Iris pigment epithelial cell (primary cell): ENCODE measurements at places on chromosomes 16 and 17.

DNA sequence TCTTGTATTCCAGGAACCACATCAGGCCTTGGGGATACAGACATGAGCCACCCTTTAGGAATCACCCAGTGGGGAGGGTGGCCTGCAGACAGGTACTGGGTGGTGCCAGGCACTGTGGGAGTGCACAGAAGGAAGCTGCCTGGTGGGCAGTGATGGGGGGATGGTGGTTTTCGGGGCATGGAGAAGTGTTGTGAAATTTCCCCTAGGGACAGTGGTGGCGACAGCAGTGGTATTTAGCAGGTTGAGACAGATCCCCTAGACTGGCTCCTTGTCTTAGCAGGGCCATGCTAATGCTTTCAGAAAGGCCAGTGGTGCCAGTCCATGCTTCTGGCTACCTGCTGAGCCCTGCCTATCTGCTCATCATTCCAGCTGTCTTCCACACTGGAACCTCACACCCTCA lies 129.6 kb downstream of the SPACA3 start:
- no peak for DNase-seq

DNA sequence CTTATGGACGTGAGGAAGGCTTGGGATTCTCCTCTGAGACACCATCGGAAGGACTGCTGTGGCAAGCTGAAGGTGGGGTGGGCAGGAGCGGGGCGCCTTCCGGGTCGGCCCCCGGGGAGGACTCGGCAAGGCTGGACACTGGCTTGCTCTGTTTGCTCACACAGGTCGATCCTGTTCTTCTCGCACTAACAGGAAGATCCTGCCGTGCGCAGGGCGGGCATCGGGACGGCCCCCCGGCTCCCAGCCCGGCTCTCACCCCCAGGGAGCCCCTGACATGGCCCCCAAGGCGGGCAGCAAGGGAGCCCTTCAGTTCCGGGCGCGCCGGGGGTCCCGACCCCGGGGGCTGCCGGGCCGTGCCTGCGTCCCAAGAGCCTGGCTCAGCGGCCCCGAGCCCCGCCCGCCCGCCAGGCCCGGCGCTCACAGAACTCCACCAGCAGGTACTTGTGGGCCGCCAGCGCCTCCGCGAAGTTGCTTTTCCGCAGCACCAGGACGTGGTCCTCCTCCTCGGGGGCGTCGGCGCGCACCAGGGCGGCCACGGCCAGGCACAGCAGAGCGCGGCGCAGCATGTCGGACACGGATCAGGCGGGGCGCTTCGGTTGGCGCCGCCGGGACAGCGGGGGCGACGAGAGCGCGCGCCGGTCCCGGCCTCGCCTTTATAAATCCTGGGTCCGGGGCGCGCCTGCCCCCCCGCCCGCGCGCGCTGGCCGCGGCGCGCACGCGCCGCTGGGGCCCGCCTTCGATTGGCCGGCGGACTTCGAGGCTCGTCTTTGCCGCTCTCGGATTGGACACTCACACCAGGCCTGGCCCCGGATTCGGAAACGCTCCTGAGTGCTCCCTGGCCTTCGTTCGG lies at the start of gene P4HB:
Gene P4HB (minus strand): TSS at position 630 of the 850 bp plus-strand sequence. CDS start 64 bp downstream, at position 566.
- DNase-seq, result peak; percentile 17

GRCh38 chr16:21526923-21527807 lies 72.2 kb upstream of the METTL9 start:
- no peak for DNase-seq

GRCh38 chr17:75601057-75601987 lies 13.7 kb downstream of the MYO15B start:
- peak; percentile 17 for DNase-seq

GRCh38 chr17:65121368-65121767 lies 15.8 kb upstream of the RGS9 start:
- DNase-seq, result no peak

DNA sequence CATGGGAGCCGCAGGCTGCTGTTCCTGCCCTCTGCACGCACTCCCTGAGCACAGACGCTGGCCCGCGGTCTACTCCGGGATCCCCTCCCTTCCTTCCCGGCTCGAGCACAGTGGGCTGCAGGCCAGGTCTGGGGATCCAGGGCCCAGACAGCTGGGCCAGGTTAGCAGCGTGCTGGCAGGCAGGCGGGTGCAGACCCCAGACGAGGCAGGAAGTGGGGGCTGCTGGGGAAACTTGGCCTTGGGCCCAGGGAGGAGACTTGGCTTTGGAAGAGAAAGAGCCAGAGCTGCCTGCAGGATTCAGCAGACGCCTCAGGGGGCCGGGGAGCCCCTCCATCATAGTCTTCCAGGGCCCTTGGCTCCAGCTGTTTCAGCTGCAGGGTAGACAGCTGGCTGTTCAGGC lies 30.2 kb upstream of the ABCC3 start:
- peak; percentile 26 for DNase-seq

GRCh38 chr16:27641260-27641659 lies 91.3 kb downstream of the KATNIP start:
- no peak for DNase-seq

DNA sequence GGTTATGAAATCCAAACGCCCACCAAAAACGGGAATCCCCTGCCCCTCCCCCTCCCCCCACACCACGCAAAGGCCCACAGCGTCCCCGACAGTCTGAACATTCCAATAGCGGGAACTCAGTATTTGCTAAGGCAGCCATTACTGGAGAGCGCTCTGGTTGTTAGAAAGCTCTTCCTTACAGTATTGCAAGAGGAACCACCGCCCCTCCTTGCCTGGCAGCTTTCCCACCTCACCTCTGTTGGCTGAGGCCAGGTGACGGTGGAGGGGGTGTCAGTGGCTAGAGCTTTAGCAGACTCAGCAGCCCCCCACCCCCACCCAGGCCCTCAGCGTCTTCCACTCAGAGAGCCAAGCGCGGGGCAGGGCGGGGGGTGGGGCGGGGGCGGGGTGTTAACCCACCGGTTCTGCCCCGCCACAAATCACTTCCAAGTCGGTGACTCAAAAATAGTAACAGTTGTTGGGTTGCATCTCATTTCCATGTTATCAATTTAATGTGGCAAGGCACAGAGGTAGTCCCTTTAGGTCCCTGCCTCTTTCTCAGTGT lies 2.2 kb upstream of the PLEKHH3 start:
- DNase-seq, result peak; percentile 59

GRCh38 chr17:10821054-10821453 lies 16.8 kb downstream of the PIRT start:
- no peak for DNase-seq

- no peak for DNase-seq
These were observed 111.7 kb upstream of the MAF start for GRCh38 chr16:79712276-79712675.

DNA sequence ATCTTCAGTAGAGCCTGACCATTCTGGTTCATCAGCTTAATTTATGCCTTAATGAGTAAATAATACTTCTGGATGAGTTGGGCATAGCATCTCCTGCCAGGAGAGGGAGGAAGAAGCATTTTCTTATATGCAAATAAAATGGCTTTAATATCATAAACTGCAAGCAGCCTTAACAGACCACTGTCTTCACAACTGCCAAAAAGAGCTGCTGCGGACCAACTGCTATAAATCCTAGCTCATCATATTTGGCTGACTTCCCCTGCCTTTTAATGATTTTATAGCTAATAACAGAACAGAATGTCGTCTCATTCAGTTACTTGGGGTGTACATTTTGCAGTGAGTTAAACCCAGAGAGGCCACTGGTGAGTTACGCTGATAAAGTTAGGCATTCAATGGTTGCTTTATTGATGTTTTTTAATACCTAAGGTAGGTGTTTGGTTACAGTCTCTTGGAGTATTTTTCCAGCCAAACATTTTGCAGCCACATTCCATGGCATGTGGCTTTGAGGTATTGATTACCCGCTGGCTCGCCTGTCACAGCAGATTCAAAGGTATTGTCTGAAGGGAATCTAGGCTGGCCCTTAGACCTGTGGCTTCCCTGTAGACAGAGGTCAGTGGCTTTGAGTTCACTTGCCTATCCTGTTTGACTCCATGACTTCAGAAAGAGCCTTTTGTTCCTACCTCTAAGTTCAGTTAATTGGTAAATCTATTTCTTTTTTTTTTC lies 16.4 kb downstream of the FAM20A start:
- no peak for DNase-seq

GRCh38 chr16:1997494-1998359 lies 8.0 kb downstream of the SYNGR3 start:
- DNase-seq, result peak; percentile 78

- DNase-seq, result no peak
These were observed 253.6 kb downstream of the C16orf95 start for GRCh38 chr16:87063543-87063942.

- no peak for DNase-seq
These were observed 38.9 kb upstream of the CSNK2A2 start for GRCh38 chr16:58236831-58237230.

- peak; percentile 88 for DNase-seq
These were observed 27.9 kb downstream of the VAT1L start for GRCh38 chr16:77816293-77816692.

- no peak for DNase-seq
These were observed 187.8 kb downstream of the RAB11FIP4 start for GRCh38 chr17:31579265-31579664.

DNA sequence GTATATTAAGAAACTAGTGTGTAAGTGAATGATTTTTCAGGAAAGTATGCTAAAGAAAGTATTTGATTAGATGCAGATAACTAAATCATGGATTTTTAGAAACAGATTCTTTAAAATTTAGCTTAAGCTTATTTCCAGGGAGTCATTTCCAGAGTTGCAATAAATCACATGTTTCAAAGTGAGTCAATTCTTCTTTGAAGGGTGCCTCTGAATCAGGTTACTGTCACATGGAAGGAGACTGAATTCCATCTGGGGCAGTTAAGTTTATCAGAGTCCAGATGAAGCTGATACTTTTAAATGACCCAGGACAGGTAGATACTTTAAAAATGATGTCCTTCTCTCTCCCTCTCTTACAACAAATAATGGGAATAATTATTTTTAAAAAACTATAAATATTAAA lies 5.0 kb downstream of the MFSD11 start:
- DNase-seq, result peak; percentile 49

- no peak for DNase-seq
These were observed 25.7 kb downstream of the PSMD7 start for GRCh38 chr16:74322301-74322710.

- DNase-seq, result peak; percentile 7
These were observed 68.6 kb downstream of the CCT6B start for GRCh38 chr17:34892461-34893249.

DNA sequence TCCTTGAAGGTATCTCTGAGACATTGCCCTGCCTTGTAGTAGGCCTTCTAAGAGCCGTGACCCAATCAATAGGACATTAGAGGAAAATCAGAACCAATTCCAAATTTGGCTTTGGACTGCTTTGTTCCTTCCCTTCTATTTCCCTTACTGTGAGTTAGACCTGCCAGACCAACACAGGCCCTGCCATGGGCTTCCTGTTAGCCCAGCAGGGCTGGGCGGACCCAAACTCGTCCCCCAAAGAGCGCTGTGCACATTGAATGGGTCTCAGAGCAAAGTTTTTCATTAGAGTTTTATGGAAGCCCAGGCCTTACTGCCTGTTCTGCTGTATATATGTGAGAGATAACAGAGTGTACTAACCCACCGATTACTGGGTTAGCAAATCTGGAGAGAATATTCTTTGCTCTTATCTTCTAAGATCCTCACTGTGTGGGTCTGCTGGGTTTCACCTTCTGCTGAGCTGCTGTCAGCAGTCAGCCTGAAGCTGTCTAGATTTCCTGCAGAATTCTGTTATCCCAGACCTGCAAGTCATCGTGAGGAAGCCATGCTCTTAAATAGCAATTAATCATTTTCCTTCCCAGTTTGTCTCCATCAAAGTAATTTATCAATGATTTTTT lies 5.7 kb downstream of the ARHGAP44 start:
- no peak for DNase-seq

- DNase-seq, result no peak
These were observed 532.7 kb upstream of the CDH8 start for GRCh38 chr16:62568926-62569325.

GRCh38 chr16:50455288-50455845 lies 86.6 kb upstream of the BRD7 start:
- no peak for DNase-seq

- DNase-seq, result peak; percentile 69
These were observed 151.9 kb upstream of the GSE1 start for GRCh38 chr16:85461022-85461813.

GRCh38 chr17:77437747-77438146 lies 297.0 kb downstream of the SEC14L1 start:
- DNase-seq, result no peak
